ENCODE measurements at places on chromosomes 11 and 22.

DNA sequence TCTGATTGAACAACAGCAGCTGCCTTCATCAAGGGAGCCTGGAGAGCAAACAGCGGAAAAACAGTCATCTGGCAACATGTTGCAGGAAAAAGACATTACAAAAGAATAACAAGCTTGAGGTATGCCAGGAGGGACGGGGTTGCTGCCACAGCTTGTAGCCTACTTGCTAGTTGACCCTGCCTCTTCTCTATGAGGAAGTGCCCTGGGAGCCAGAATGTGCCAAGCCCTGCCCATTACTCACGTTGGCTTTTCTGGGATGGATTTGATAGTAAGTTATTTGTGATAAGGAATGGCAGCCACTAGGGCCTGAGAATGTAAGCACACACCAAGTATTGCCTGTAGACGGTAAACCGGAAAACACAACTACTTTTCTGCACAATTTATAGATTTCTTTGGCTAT is 113.5 kb upstream of the KIRREL3 start:
- no peak for DNase-seq

- no peak for DNase-seq
These were observed 10.5 kb upstream of the MCHR1 start for GRCh38 chr22:40668611-40669411.

DNA sequence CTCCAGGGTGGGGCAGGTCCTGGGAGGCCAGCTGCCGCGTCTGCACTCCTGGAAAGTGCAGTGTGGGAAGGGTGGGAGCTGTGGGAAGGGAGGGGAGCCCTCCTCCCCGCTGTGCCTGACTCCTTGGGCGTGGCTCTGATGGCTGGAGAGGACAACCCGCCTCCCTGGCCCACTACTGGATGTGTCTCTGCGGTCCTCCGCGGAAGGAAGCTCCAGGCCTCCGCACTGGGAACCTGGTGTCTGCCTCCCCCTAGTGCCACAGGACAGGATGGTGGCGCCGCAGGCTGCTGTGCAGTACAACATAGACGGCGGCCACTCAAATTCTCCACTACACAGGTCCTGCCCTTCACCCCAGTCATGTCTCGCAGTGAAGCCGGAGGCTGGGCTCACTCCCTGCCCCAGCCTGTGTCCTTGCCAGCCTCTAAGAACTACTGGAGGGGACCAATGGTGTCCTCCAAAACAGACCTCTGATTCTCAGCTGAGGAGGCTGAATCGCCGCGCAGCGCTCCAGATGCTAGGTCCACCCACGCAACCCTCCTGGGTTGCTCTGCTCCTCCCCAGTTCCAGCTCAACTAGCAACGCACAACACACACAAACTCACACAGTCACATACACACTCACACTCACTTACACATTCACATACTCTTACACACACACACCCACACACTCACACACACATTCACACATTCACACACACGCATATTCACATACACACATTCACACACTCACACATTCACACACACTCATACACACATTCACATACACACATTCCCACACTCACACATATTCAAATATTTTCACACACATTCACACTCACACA is 12.4 kb upstream of the DSCAML1 start:
- DNase-seq: no peak

- DNase-seq: no peak
These were observed 99.2 kb downstream of the C11orf65 start for GRCh38 chr11:108368134-108368533.

DNA sequence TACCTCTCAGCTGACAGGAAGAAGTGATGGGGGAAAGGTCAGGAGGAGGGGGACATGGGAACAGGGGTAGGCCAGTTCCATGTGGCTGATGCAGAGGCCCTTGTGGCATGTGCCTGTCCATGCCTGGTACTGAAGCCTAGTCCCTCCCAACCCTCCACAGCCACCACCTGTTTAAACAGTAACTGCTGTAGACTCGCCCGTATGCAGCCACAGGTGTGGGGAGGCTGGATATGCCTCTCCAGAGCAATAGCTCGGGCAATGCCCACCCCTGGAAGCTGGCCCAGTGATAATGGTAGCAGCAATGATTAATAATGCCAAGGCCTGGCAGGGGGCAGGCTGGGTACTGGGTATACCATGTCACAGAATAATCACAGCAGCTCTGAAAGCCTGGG is 2.3 kb downstream of the SMTN start:
- DNase-seq: no peak

- DNase-seq: no peak
These were observed at the start of gene ZP1 for GRCh38 chr11:60866911-60867870. ZP1 (plus strand) TSS chr11:60867542; CDS start chr11:60867562, 20 bp downstream.

DNA sequence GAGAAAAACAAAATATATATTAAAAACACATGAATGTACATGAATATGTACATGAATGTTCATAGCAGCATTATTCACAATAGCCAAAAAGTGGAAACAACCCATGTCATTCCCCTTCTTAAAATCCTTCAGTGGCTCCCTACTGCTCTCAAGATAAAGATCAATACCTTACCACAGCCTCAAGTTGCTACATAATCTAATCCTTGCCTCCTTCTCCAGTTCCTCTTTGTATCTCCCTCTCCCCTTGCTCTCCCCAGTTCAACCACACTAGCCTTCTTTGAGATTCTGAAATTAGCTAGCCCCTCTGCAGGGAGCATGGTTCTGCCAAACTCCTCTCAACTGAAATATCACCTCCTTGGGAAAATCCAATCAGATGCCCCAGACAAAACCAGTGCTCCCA is 28.1 kb downstream of the MTMR2 start:
- no peak for DNase-seq

- DNase-seq: no peak
These were observed 21.7 kb downstream of the TEAD1 start for GRCh38 chr11:12695873-12696272.

DNA sequence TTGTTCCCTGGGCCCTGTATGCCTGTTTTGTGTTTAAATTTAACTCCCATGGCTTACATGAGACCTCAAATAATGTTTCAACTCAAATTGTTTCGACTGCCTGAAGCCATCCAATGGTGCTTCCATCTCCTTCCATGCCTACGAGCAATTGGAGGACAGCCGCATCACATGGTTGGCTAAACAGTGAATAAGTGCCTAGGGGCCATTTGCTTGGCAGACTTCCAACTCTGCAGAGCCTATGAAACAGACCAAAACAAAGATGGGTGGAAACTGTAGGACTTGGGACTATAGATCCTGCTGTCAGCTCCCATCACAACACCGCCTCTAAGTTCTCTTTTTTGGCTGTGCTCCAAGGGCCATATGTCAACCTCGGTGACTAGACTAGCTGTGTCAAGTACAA is 84.1 kb downstream of the PARVA start:
- no peak for DNase-seq

GRCh38 chr11:80532633-80533232 is 1091.9 kb upstream of the TENM4 start:
- DNase-seq: no peak

DNA sequence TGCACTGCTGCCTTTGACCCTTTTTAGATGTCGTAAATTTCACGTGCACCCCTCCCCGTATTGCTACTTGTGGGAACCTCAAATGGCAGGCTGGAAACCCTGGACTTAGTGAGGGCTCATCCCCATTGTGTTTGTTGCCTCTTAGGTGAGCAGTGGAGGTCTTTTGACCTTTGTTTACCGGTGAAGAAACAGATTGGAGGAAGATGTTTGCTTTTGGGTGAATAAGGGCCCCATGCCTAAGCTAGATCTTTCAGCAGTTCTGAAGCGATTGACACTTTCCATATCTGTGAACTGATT is 782 bp downstream of the SMARCB1 start:
- no peak for DNase-seq

GRCh38 chr11:18768472-18768901 is 23.1 kb downstream of the PTPN5 start:
- DNase-seq: peak; percentile 74

GRCh38 chr11:11860103-11860979 is 18.6 kb downstream of the USP47 start:
- DNase-seq: no peak

DNA sequence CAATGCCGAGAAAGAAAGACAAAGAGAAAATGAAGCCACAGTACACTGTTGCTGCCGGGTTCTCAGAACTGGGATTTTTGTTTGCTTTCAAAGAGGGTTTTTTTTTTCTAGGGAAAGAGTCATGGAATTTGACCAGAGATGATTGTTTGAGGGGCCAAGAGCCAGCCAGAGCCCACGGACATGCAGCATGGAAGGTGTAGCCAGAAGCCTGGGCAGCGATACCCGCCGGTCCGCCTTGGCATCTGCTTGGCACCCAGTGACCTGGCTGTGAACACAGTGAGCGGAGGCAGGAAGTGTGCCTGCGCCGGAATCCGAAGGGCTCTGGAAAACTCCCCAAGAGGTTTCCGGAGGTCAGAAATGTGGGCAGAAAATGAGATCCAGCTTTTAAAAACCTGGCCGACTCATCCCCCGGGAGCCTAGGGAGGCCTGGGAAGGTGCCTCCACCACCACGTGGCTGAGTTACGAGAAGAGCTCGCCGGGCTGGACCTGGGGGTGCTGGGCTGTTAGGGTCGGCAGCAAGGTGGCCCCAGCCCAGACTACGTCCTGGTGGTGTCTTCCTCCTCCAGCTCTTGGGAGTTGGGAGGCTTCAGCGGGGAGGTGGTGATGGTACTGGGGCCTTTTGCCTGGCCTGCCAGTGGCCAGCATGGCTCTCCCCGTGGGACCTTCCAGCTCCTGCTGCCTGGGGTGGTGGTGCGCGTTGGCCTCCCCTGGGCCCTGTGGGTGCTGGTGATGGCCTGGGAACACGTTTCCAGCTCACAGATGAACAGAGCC is 61.6 kb upstream of the PPARA start:
- no peak for DNase-seq

DNA sequence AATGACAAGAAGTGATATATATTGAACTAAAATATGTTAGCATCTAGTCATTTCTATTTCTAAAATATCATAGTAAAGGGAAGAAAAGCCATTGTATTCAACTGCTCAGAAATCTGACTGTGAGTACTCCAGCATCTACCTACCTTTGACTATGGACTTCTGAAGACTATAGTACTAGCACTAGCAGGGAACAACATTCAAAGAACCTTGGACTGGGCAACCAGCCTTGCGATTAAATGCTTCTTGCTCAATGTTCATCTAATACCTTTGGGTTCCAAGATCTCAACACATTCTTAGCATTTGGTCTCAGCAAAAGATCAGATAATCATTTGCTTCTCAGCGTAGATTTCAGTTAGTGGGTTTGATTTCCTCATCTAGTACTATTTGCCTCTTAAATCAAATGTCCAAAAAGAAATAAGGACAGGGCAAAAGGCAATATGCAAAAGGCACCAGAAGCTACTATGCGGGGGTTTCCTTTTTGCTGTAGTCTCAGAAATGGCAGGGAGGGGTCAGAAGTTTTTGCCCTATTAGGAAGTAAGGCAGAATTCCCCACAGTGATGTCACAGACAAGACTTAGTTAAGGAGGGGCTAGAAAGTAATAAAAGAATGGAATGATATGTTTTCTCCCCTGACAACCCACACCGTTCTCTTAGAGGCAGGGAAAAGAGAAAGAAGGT is 80.6 kb downstream of the GAB2 start:
- DNase-seq: no peak

DNA sequence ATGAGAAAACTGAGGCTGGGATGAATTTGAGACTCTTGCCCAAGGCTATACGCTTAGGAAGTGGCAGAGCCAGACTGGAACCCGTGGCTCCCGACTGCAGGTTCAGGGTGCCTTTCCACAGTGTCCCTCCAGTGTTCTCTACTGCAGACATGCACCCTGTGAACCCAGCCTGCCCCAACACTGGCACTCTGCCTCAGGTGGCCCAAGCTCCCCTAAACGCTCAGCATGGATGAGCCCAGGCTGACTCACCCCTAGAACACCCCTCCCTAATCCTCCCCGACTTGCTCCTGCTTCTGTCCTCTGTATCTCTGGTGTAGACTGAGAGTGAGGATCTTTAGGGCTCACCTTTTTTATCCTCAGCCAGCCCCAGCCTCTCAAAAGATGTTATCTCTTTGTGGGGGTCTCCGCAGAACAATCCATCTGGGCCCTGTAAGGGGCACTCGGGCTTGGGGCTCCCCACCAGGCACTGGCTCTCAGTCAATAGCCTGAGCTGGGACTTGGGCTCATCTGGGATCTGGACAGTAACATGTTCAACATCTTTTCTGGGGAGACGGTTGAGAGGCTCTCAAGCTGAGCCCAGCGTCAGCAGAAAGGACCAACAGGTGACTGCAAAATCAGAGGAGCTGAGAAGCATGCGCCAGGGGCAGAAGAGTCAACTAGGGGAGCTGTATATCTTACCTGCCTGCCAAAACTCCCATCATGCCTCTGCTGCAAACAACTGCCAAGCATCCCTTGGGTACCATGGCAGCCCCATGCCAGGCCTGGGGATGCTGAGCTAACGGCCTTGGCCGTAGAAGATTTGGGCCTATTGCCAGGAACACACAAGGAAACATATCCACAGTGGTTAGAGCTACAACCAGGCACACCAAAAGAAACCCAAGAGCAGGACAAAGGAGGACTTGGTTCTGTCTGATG is 176.2 kb downstream of the BUD13 start:
- DNase-seq: no peak

DNA sequence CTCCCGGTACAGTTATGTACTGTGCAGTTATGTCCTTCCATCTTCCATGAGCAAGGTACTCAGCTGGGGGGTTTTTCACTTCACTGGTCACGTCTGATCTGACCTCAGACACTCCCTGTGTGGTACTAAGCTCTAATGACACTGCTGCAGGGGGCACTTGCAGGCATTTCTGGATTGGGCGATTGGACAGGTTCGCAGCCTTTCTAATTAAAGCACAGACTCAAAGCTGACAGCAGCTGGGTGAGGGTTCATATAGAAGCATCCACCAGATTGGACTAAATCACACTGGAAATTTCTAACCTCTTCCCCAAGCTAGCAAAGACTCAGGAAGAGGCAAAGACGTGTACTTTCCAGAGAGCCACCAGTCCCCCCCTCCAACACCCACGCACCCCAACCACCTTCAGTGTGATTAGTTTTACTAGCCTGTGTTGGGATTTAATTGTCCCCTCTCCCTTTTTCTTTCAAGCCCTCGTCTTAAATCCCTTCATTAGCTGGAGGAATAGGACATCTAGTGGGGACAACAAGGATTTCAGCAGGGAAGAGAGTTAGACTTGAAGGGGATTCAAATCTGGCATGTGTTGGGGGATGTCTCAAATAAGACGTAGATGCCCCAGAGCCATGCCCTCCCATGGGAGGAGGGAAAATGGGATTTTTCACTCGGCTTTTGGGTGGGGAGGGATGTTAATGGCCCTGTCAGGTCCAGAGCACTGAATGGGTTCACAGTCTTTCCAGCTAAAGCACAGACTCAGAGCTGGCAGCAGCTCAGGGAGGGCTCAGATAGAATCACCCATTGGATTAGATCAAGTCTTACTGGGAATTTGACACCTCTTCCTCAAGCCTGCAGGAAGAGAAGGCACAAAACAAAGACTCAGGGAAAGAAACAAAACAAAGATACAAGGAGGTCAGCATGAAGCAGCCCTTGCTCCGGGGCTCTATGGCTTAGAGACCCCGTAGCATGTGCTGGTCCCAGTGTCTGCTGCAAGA is 10.9 kb downstream of the INS start:
- DNase-seq: no peak
